ENCODE measurements at places on chromosomes 1 and 21. TPM values are rescaled to one million over a fixed set of nuclear protein-coding genes. Genes with fewer than 3 reads are reported as not detected.

- DNase-seq = no peak
Measured at GRCh38 chr1:159756397-159756796, 24.4 kb upstream of the DUSP23 start.

GRCh38 chr1:50262436-50262835 is 153.7 kb downstream of the ELAVL4 start:
- no peak for DNase-seq

DNA sequence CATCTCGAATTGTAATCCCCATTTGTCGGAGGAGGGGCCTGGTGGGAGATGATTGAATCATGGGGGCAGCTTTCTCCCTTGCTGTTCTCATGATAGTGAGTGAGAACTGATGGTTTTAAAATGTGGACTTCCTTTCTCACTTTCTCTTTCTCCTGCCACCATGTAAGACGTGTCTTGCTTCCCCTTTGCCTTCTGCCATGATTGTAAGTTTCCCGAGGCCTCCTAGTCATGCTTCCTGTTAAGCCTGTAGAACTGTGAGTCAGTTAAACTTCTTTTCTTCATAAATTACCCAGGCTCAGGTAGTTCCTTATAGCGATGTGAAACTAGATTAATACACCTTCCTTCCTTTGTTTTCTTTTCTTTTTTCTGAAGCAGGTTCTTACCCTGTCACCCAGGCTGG is 13.9 kb downstream of the DNAJC6 start:
- DNase-seq = no peak

- no peak for DNase-seq
Measured at GRCh38 chr1:118266436-118266835, 81.4 kb upstream of the SPAG17 start.

GRCh38 chr1:178412400-178412770 is 84.4 kb downstream of the CLEC20A start:
- no peak for DNase-seq

DNA sequence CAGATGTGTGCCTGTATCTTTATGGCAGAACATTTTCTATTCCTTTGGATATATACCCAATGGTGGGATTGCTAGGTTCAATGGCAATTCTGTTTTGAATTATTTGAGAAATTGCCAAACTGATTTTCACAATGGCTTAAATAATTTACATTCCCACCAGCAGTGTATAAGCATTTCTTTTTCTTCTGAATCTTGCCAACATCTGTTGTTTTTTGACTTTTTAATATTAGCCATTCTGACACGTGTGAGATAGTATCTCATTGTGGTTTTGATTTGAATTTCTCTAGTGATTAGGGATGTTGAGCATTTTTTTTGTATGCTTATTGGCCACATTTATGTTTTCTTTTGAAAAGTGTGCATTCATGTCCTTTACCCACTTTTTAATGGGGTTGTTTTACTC is 864.3 kb upstream of the ADAMTS5 start:
- DNase-seq = no peak

DNA sequence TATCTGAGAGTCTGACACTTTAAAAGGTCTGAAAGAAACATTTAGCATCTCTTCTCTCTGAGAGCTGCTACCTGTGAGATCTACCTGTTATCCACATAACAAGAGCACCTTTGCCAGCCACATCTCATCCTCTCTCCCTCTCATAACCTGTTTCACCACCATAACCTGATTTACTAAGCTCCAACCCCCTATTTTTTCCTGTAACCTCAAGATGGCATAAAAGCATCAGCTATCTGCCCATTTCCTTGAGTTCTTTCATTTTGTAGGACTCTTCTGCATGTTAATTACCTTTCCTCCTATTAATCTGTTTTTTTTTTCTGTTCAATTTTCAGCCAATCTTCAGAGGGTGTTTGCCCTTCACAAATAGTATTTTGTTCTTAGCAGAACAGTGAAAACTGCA is 136.5 kb upstream of the KCNK1 start:
- DNase-seq = no peak

- DNase-seq = no peak
Measured at GRCh38 chr1:240404286-240404685, 207.7 kb downstream of the GREM2 start.

DNA sequence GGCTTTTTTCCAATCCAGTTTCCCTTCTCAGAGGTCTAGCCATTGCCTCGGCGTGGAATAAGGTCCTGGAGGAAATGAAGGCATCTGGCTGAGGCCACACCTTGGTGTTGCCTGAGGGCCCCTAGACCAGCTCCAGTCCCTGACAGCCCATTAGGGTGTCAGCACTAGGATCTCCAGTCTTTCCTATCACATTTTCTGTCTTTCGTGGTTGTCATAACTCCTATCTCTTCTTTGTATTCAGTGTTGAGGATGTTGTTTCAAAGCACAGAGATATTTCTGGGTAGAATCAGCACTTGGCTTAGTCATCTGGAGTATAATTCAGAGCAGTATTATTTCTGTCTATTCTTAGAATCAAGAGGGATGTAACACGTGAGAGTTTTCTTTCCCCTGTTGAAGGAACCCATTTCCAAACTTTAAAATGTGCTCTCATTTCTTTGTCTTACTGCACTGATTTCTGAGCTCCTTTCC is 844.3 kb downstream of the KCNT2 start:
- no peak for DNase-seq

- DNase-seq = no peak
Measured at GRCh38 chr1:91980663-91981062, 31.5 kb downstream of the BRDT start.

GRCh38 chr1:187641015-187641414 is 812.3 kb downstream of the PLA2G4A start:
- DNase-seq = no peak

DNA sequence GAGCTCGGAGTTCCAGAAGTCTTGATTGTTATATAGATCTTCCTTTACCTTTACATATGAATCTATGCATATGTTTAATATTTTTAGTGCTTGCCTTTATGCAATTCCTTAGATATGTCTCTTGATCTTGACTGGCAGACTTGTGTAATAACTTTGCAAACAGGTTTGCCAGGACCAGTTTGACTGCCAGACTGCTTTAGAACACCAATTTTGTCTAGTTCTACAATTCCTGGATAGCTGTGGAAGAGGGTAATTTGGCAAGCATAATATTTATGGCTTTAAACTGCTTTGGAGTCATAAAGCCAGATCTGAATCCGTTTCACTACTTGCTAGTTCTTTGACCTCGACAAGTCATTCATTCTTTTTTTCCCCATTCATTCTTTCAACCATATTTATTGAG is 250.0 kb downstream of the FAF1 start:
- DNase-seq = no peak

DNA sequence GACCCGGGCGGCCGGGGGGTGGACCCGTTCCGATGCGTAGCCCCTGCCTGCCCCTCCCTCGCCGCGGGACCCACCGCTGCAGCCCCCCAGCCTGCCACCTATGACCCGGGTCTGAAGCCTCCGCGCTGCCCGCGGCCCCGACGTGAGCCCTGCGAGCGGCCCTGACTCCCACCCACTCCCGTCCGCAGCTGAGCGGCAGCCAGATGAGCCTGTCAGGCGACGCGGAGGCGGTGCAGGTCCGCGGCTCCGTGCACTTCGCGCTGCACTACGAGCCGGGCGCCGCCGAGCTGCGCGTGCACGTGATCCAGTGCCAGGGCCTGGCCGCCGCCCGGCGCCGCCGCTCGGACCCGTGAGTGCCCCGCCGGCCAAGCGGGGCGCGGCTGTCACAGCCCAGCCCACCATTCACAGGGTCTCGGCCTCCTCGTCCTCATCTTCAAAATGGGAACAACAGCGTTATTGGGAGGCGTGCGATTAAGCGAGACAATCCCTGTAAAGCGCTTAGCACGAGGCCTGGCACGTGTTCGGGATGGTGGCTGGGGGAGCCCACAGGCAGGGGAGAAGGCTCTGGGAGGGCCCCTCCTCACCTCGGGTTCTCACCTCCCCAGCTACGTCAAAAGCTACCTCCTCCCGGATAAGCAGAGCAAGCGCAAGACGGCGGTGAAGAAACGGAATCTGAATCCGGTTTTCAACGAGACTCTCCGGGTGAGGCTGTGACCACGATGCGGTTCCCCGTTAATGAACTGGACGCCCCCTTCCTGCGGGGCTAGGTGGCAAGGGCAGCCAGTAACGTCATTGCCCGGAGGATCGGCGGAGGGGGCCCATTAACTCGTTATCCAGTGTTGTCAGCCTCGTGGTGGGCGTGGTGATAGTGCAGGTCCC is 8.2 kb downstream of the SYTL1 start:
- peak; percentile 65 for DNase-seq

DNA sequence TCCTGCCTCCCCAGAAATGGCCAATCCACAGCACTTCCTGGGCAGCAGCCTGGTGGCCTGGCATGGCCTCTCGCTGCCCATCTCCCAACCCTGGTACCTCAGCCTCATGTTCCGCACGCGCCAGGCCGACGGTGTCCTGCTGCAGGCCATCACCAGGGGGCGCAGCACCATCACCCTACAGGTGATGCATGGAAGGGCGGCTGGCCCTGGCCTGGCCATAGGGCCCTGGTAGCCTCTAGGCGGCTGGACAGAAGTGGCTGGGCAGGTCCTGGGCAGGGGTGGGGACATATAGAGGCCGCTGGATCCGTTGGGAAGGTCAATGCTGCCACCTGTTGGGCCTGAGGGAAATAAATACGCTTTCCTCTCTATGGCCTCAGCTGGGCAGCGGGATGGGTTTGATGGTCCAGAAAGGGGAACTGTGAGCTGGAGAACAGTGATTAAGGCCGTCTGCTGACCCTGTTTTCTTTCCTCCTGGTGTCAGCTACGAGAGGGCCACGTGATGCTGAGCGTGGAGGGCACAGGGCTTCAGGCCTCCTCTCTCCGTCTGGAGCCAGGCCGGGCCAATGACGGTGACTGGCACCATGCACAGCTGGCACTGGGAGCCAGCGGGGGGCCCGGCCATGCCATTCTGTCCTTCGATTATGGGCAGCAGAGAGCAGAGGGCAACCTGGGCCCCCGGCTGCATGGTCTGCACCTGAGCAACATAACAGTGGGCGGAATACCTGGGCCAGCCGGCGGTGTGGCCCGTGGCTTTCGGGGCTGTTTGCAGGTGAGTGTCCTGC is 14.4 kb downstream of the CELSR2 start:
- DNase-seq = peak; percentile 90

DNA sequence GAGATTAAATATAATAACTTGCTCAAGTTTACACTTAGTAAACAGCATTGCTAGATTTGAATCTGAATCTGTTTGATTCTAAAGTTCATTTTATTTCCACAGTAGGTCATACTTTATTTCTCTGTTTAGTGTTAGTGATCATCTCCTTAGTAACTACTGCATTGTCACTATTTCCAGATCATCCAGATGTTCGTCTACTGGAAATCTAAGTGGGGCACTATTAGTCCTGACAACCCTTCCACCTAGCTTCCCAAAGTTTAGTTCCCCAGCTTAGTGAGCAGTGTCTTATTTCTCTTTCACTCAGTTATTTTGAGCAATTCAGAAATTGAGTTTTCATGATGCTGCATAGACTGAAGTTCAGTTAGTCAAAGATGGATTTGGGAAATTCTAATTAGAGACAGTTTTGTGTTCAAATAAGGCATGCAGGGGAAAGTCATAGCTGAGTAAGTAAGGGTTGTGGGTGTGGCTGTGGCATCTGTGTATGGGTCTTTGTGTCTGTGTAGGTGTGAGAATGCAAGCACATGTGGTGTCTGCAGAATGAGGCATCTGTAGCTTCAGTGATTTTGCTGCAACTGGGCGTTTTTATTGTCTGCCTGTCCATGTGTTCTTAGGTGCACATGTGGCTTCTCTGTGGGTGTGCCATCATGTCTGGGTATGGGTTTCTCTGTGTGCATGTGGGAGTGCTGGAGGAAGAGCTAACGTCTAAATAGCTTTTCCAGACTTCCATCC is 107.3 kb downstream of the NTMT2 start:
- no peak for DNase-seq

DNA sequence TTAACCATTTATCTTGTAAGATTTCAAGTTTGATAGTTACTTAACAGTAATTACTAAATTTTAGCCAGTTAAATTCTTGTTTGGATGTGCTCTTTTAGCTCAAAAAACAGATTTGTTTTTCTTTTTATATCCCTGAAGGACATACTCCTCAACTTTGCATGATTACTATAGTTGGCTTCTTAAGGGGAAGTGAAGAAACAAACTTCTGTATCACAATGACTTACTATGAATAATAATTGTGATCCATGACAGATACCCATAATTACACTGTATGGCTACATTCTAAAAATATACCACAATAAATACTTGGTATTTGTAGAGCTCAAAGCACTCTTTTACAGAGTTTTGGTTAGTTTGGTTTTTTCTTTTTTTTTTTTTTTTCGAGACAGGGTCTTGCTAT is 55.8 kb downstream of the IARS2 start:
- no peak for DNase-seq

DNA sequence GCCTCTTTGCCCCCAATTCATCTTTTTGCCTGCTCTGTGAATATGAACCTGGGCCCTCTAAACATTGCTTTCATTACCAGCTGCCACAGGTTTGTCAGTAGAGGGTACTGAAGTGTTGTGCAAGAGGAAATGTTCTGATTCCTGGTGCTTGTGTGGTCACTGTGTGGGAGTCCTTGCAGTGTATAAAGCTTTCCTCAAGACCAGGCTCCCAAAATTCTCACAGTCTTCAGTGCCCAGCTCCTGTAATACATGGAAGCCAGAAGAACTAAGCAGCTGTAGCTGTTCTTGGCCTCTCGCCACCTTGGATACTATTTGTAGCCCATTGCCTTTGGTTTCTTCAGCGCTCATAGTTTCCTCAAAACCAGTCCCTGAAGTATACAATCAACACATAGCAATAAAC is 1046.2 kb downstream of the BRINP3 start:
- DNase-seq = no peak

- DNase-seq = no peak
Measured at GRCh38 chr1:226558036-226558650, 9.6 kb downstream of the STUM start.

- DNase-seq = no peak
Measured at GRCh38 chr1:21673277-21673780, 4.2 kb upstream of the RAP1GAP start.

GRCh38 chr1:83027511-83027910 is 971.4 kb downstream of the TTLL7 start:
- DNase-seq = no peak

DNA sequence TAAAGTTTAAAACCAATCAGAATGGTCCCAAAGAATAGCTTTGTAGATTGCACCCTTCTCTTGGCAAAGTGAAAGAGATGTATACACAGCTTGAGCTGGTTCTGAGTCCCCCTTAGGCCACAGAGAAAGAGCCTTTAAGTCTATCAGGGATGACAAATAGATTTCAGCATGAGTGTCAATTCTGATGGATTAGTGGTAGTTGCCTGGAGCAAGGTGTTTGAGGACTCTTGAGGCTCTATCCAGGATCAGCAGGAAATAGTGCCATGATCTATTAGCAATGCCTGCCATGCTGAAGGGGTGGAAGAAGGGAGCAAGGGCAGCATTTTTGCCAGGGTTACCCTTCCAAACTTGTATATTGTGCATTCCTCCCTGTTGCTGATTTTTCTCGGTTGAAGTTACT is 116.6 kb downstream of the ATG4C start:
- no peak for DNase-seq

Gene HHAT
- 3.8 TPM for total RNA-seq

Gene C1orf210
- 7.2 TPM for total RNA-seq

Gene PEX19
- total RNA-seq = 58.7 TPM

Gene CR1L
- not detected for total RNA-seq

Gene CFHR2
- not detected for total RNA-seq

Gene CTTNBP2NL
- total RNA-seq = 25.9 TPM

Gene FAM151A
- total RNA-seq = 0.33 TPM

Gene CD52
- total RNA-seq = 12.3 TPM

Gene CACHD1
- total RNA-seq = 25.3 TPM

Gene RGS4
- total RNA-seq = not detected

Gene CCDC185
- not detected for total RNA-seq

Gene PRRX1
- 73.1 TPM for total RNA-seq

Gene AK5
- 111 TPM for total RNA-seq

Gene PRDM16
- total RNA-seq = 3.6 TPM

Gene FMO5
- 32.6 TPM for total RNA-seq

Gene KANK4
- 0.66 TPM for total RNA-seq

Gene C1orf141
- total RNA-seq = not detected
